Activated naive CD4-positive, alpha-beta T cell treated with Interleukin-2 at 50 U/mL for 16 hours (primary cell): ENCODE measurements at places on chromosomes 13 and 19.

- no peak for DNase-seq
Measured at GRCh38 chr13:112366907-112367646, 9.1 kb upstream of the SPACA7 start.

- DNase-seq, result no peak
Measured at GRCh38 chr13:43580280-43580679, 206.5 kb downstream of the ENOX1 start.

DNA sequence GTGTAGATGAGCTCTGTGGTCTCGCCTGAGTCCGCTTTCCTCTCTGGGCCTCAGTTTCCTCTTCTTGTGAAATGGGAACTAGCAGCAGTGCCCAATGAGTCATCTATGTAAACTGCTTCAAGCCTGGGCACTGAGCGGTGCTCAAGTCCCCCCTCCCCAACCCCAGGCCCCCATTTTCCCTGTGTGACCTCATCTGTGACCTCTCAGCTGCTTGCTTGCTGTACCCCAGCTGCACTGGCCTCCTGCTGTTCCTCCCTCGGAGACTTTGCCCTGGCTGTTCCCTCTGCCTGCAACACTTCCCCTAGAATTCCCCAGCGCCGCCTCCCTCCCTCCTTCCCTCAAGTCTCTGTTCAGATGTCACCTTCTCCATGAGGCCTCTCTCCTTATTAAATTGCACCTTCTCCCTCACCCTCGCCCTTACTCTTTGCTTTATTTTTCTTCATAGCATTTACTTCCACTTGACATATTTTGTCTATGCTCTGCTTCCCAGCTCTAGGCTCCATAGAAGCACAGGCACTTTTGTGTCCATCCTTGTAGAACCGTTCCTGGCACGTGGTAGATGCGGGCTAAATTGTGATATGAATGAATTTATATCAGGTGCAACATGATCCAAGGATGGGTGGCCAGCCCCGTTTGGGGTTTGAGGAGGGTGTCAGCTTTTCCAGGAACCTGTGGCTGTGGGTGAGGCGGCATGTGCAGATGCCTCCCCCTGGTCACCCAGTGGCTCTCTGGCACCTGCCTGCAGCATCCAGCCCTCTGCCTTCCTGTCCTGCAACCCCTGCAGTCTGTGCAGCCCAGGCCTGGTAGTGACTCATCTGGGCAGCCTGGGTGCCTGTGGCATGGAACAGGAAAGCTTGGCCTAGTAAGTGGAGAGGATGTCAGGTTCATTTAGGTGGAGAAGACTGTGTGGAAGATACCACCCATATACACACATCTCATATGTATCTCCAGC is 26.3 kb downstream of the SIPA1L3 start:
- no peak for DNase-seq

DNA sequence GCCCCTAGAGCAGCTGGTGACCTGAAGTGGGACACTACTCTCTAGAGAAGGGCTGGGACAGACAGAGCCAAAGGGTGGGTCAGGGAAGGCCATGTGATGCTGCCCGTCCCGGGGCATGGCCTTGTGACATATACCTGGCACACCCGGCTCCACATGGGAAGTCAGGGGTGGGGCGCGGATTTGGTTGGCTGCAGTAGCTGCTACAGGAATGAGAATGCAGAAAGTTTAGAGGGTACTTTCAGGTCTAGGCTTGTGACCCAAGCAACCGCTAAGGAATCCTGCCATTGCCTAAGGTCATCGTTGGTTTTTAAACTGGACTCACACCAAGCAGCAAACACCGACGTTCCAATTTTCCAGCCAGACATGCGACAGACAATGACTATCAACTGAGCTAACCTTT is 25.9 kb downstream of the RCBTB2 start:
- DNase-seq, result no peak

DNA sequence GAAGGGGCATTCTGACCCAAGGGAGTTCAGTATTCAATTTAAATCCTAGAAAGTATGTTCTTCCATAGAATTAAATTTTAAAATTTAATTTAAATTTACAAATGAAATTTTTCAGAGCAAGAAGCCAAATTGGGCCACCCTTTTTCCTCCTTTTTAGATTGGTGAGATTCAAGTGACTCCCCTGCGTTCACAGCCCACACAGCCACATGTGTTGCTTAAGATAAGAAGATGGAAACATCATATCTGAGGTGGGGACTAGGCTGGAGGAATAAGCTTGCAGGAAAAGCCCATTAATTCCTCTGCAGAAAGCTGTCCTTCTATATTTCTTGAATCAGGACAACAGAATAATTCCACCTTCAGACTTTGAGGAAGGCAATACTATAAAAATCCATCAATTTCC is 392.7 kb upstream of the ZNF507 start:
- DNase-seq, result no peak

DNA sequence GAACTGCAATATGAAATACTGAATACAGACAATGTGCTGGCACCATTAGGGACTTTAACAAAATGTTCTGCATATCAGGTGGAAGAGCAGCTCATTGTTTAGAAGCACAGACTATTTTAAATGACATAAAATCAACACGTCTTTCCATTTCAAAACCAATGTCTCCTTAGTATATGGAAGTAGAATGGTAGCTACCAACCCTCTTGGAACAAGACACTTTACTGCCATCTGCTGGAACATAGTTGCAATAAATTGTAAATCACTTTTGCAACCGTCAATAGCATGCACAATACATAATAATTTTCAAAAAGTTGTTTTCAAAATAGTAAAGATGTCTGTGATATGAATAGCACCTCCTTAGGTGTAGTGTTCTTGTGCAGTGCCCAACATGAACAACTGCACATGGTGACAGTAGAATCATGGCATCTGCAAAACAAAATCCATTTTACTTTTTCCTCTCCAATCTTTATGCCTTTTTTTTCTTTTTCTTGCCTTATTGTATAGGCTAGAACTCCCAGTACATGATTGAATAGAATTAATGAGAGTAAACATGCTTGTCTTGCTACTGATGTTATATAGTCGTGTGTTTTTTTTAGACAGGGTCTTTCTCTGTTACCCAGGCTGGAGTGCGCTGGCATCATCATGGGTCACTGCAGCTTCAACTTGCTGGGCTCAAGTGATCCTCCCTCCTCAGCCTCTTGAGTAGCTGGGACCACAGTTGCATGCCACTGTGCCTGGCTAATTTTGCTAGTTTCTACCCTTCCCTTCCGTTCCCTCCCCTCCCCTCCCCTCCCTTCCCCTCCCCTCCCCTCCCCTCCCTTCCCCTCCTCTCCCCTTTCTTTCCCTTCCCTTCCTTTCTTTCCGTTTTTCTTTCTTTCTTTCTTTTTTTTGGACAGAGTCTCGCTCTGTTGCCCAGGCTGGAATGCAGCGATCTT is 7.8 kb upstream of the LYPD5 start:
- DNase-seq, result no peak

GRCh38 chr19:2199215-2199614 is 35.5 kb downstream of the DOT1L start:
- DNase-seq, result no peak

DNA sequence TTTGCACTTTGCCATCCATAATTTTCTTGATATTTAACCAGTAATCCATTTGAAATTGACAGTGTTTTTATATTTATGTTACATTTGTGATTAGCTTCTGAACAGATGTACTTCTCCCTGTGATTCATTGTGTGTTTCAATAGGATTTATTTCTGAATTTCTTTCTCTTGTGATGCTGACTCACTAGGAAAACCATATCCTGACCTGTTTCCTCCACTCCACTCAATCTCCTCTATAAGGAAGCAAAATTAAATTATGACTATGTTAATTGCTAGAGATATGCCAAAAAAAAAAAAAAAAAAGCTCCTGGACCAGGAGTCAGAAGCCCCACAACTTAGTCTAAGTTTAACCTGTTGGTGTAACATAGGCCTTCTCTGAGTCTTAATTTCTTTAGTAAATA is 614.6 kb upstream of the SPRY2 start:
- DNase-seq, result no peak

- no peak for DNase-seq
Measured at GRCh38 chr19:20471431-20471830, 94.2 kb downstream of the ZNF737 start.

GRCh38 chr19:28168557-28168956 is 1044.4 kb downstream of the UQCRFS1 start:
- DNase-seq, result no peak

DNA sequence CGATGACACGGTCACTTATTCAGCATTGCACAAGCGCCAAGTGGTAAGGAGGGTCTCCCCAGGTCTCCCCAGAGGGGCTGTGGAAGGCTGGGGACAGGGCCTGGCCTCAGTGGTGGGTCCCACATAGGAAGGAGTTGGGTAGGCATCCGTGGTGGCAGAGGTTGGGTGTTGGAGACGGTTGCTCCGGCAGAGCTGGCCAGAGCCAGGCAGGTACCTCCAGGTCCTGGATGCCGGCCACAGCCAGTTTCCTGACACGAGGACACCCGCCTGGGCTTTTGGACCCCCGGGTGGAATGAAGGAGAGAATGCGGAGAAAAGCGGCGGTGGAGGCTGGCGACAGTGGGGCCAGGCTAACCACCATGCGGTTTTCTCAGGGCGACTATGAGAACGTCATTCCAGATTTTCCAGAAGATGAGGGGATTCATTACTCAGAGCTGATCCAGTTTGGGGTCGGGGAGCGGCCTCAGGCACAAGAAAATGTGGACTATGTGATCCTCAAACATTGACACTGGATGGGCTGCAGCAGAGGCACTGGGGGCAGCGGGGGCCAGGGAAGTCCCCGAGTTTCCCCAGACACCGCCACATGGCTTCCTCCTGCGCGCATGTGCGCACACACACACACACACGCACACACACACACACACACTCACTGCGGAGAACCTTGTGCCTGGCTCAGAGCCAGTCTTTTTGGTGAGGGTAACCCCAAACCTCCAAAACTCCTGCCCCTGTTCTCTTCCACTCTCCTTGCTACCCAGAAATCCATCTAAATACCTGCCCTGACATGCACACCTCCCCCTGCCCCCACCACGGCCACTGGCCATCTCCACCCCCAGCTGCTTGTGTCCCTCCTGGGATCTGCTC is 1.3 kb upstream of the FFAR1 start:
- peak; percentile 69 for DNase-seq

GRCh38 chr19:44588771-44589112 is 24.6 kb upstream of the IGSF23 start:
- no peak for DNase-seq

DNA sequence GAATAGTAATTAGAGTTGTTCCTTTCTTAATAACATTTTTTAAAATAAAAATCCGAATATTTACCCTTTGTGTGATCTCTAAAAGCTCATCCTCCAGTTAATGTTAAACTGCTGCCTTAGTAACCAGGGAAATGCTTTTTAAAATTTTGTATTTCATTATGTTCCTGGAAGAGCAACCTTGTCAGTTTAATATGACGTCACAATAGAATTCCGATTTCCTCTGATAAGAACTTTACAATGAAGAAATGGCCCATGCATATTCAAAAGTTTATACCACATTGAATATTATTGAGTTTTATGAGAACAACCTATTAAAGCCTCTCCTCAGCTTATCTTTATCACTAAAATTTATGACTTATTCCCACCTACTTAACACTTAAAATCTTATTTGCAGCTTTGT is 1566.6 kb downstream of the EFNB2 start:
- DNase-seq, result no peak

DNA sequence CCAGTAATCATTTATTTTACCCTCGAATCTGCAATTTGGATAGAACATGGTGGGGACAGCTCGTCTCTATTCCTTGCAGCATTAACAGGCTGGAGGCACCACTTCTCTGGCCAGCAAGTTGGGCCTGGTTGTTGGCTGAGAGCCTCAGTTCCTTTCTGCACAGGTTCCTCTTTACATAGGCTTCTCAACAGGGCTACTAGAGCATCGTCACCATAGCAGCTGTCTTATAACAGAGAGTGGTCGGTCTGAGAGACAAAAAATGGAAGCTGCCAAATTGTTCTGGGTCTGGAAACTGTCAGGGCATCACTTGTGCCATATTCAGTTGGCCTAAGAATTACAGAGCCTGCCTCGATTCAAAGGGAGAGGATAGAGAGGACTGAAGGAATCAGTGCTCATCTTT is 86.7 kb downstream of the DNAJC15 start:
- no peak for DNase-seq

DNA sequence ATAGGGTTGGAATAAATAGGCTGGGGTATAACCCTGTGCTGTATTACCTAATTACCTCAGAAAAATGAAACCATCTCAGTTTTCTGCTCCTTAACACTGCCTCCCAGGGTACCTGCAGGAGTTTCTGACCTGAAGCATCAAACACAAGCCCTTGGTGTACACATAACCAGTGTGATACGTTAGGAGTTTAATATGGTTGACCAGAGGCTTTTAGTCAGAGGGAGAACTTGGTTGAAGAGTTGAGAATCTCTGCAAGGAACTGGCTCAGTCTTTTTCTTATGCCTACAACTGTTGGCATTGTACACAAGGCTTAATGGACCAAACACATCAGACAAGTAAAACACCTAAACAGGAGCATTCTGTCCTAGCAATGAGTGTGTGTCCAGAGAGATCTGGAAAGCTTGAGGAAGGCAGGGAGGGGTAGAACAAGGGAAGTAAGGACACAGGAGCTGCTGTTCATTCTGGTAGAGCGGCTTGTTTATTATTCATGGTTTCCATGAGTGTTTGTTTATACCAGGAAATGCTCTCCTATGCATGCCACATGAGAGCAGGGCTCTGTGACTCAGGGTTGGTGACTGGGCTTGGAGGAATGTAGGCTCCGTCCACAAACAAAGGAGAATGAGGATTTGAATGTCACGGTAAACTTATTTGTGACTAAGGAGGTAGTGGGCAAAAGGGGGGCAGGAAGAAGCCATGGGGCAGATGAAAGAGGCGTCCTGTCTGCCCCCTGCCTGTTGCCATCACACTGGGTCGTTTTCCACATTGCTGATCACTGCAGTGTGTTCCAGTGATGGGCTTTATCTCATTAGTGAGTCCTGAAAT is 11.9 kb upstream of the SPATA13 start:
- no peak for DNase-seq

DNA sequence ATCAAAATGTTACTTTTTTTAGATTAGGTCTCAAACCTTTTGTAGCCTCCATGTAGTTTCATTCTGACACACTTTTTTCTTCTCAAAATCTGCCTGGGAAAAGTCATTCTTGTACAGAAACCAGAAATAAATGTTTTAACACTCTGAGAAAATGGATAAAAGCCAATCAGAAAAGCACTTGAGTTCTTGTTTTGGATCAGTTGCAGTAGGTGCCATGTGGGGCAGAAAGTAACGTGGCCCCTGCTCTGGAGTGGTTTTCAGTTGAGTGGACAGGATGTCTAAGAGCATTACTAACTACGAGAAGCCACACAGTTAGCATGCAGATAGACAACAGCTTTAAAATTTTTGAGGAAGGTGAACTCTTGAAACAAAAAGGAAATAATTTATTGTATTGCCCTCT is 19.1 kb downstream of the GPR183 start:
- peak; percentile 63 for DNase-seq

GRCh38 chr19:39206122-39206521 is 2.1 kb upstream of the SYCN start:
- no peak for DNase-seq

GRCh38 chr19:318509-318774 is 26.2 kb downstream of the MIER2 start:
- DNase-seq, result no peak

- no peak for DNase-seq
Measured at GRCh38 chr19:49581007-49581508, at the start of gene PRRG2. TSS of gene PRRG2 (plus strand) at chr19:49581316. CDS start at chr19:49583220, 1,904 bp downstream.
